ENCODE measurements at places on chromosomes 12 and 14.

DNA sequence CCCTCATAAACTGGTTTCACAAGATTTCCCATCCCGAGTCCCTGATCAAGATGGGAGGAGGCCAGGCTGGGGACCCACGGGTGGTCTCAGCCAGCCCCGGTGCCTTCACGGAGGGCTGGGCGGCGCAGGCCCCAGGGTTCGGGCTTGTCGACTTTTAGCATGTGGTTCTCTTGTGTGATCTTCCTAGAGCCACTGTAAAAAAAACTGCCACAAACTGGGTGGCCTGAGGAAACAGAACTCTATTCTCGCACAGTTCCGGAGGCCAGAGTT lies 12.6 kb downstream of the RFLNA start:
- DNase-seq: no peak

- DNase-seq: no peak
Observed at GRCh38 chr12:46367351-46368029, 5.1 kb downstream of the SLC38A2 start.

GRCh38 chr14:62071039-62071438 lies 308.8 kb downstream of the SNAPC1 start:
- DNase-seq: peak; percentile 22

DNA sequence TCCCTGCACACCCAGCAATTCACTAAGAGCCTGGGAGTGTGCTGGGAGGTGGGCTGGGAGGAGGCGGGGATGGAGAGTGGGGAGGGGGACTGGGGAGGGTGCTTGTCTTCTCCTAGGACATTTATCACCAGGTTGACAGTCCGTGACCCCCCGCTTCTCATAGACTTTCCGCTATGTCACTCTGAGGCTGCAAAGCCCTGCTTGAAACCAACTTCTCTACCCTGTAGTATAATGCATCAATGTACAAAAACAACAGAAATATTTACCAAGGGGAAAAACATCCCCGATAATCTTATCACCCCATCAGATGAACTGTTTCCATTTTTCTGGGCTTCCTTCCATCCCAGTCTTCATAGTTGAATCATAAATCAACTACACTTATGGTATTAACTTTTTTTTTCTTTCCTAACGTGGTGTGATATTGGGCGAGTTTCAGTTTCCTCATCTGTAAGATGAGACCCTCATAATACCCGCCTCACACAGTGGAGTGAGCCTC lies 28.6 kb upstream of the BATF start:
- no peak for DNase-seq

DNA sequence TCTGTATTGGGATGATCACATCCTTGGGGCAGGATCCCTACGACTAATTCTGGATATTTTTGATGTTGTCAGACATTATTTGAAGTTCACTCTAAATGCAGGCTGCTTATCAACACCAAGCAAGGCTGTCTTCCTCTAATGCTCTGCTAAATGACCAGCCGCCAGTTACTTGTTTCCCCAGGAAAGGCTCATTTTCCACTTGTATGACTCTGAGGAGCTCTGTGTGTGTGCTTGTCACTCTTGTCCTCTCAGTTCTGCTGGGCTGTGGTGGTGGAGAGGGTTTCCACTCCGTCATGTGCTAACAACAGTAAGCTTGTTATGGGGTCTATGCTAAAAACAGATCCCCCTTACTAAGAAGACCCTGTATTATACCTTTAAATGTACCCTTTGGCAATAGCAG lies 42.1 kb downstream of the ATL1 start:
- DNase-seq: no peak

DNA sequence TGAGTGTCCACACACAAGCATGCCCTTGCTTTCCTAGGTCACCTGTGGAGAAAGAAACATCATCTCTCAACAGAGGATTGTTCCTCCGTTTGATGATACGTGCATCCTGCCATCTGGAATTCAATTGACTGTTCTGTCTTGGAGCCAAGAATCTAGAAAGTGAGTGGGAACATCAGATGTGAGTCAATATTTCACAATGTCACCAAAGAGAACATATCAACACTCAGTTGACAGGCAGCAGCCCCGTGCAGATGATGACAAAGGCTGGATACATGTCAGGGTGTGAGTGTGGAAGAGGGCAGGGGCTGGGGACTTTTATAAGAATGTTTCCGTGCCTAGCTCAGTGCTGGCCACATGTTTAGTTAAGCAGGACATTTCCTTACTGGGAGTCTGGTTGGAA lies 76.1 kb downstream of the TBC1D30 start:
- peak; percentile 54 for DNase-seq

GRCh38 chr12:30829876-30830275 lies 75.1 kb upstream of the CAPRIN2 start:
- no peak for DNase-seq

DNA sequence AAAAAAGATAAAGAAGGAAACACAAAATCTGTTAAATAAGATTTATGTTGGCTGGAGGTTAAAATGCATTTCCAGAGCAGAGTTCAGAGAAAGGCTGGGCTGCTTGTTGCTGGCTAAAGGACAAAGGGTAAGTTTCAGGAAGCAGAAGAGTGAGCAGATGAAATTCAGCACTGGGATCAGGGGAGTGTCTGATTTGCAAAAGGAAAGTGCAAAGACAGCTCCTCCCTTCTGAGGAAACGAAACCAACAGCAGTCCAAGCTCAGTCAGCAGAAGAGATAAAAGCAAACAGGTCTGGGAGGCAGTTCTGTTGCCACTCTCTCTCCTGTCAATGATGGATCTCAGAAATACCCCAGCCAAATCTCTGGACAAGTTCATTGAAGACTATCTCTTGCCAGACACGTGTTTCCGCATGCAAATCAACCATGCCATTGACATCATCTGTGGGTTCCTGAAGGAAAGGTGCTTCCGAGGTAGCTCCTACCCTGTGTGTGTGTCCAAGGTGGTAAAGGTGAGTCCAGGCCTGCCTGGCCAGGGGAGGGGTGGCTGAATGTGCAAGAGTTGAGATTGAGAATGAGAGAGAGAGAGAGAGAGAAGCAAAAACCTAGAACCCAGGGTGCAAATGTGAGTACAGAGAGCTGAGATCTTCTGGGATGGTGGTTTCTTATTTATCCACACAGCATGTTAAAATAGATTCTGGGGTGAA lies at the start of gene OAS1:
Gene OAS1 (plus strand): TSS at position 251 of the 703 bp plus-strand sequence. CDS start 78 bp downstream, at position 329.
- no peak for DNase-seq

DNA sequence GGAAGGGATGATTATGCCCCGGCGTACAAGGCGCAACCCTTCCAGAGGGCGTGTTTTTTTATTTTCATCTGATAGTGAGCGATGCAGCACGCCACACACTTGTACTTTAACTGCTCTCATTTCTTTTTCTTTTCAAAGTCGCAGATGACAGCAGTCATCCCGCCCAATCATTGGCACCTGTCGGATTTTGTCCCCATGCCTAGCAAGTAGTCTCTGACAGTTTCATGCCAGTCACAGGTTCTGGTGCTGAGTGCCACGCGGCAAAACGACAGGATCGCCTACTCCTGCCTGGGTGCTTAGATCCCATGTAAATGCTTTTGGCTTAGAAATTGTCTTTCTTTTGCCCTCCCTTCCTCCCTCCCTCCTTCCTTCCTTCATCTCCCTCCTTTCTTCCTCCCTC lies 117.7 kb downstream of the GLT1D1 start:
- DNase-seq: no peak

- peak; percentile 6 for DNase-seq
Observed at GRCh38 chr14:61362072-61362750, 40.8 kb downstream of the PRKCH start.

DNA sequence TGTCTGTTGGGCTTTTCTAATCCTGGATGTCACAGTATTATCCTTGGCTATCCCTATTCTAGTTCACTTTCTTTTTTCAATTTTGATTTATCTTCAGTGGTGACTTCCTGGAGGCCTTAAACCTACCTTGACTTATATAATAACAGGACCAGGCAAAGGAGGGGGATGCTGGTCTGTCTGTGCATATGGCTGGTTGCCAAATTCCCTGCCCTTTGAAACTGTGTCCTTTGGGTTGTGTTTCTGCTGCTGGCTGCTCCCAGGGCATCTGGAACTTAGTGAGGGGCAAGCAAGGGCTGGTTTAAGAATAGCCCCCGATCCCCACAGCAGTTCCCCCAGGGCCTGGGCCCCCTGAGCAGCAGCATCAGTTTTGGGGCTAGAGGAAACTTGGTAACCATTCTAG lies 96.0 kb upstream of the MAX start:
- DNase-seq: no peak

DNA sequence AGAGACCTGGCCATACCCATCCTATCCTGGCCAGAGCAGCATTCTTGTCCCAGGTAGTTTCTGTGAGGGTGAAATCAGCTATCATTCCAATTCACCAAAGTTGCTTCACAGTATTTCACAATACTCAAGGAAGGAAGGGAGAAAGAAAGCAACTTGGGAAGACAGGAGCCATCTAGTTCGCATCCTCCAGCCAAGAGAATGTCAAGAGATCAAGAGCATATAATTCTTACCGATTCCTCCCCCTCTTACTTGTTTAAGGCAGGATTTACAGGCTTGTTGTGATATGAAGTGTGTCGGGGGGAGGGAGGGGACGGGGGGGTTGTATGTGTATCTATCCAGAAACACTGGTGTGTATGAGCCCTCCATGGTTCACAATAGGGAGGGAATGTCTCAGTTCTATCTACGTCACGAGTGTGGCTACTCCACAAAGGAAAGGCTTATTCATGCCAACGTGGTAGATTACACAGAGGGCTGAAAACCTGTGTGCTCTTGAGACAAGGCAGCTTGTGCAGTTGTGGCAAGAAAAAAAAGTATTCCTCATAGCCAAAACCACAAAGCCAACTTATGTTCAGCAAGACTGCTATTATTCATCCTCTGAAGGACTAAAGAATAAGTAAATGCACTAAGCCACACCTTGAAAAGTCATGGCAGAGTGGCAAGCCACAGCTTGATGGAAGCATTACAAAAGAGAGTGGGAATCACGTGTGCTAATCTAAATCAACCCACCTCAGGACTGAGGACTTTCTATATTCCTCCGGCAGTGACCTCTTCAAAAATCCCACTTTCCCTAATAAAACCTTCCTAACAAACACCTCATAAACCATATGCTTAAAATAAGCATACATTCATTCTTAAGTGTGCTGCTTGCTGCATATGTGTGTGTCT lies 35.0 kb downstream of the CORO1C start:
- peak; percentile 92 for DNase-seq

GRCh38 chr12:59839514-59839913 lies 243.7 kb downstream of the SLC16A7 start:
- peak; percentile 10 for DNase-seq

GRCh38 chr14:69710378-69710777 lies 56.6 kb upstream of the SRSF5 start:
- no peak for DNase-seq

- DNase-seq: no peak
Observed at GRCh38 chr12:87427770-87428169, 601.4 kb downstream of the C12orf50 start.

DNA sequence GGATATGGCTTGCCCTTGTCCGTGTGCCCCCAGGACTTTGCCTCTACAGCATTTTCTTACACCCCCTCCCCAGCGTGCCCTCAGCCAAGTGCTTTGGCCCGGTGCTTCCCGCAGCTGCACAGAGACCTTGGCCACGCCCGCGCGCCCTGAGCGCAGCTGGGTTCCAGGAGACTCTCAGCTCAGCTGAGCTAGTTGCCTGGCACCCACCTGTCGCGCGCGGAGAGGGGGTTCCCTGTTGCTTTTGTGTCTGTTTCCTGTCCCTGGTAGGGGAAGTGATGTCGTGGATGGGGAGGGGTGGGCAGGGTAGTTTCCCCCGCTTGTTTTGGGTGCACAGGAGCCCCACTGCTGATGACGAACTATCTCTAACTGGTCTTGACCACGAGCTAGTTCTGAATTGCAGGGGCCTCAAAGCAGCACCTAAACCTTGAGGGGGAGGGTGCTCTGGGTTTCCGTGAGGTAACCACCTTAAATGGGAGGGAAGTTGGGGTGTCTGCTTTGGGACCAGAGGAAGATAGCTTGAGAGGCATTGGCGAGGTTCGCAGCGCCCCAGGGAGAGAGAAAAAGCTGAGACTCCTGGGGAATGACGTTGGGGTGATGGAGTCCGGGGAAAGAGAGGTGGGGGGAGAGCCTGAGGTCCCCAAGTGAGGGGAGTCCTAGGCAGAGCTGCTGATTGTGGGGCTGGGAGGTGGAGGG lies 1.5 kb downstream of the DIO3 start:
- no peak for DNase-seq

- peak; percentile 14 for DNase-seq
Observed at GRCh38 chr12:109910969-109911348, 10.9 kb downstream of the TCHP start.

DNA sequence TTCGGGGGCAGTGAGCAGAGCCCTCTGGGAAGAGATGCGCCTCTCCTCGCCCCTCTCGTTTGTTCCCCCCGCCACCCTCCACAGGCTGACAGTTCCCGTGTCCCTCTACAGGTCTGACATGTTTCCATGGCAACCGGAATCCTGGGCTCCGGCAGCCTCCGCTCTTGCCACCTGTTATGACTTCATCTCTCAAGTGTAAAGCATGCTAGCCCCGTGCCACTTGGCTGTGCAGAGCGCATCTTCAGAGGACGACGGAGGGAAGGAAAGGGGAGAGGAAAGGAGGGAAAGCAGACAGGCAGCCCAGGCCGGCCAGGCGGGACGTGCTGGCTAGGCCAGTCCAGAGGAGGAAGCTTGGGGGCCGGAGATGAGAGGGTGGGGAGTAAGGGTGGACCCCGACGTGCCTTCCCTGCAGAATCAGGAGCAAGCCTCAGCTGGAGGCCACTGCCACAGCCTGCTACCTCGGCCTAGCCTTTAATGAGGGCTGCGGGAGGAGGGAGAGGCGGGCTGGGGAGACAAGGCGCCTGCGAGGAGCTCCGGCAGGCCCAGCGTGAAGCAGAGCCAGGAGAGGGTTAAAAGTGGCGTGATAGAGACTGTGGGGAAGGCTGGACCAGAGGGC lies 214.3 kb downstream of the DPF3 start:
- DNase-seq: no peak

DNA sequence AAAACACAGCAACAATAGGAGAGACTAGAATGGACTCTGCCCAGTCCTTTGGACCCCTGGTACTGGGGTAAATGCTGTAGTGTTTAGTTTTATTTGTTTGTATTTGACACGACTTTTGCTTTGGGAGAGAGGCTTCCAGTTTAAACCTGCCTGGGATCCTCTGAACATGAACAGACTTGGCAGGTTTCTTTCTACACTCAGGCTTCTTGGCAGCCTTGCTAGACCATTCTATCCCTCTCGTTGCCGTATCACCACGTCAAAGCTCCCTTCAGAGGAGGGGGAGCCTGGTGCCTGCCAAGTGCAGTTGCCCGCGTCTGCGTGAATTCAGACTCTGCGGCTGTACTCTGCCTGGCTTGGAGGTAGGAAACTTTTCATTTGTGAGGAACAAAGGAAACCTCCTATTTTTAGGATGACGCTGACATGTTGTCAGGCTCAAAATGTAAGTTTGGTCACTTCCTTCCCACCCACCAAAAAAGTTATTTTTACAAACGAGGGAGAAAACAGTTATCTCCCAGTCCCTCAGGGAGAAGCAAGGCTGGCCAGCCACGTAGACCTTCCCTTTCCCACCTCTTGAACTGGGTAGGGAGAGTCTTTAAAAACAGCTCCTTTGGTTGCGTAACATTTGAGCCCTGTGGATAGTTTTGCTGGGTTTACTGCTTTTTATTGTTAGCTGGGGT lies 25.9 kb downstream of the CD9 start:
- DNase-seq: no peak

- peak; percentile 80 for DNase-seq
Observed at GRCh38 chr14:65421201-65421981, 8.9 kb downstream of the FUT8 start.

- no peak for DNase-seq
Observed at GRCh38 chr12:3697311-3697870, 55.5 kb downstream of the CRACR2A start.

GRCh38 chr14:96681829-96682228 lies 115.4 kb upstream of the VRK1 start:
- DNase-seq: peak; percentile 9

GRCh38 chr14:70665448-70666360 lies 24.0 kb downstream of the TTC9 start:
- peak; percentile 73 for DNase-seq

- DNase-seq: peak; percentile 70
Observed at GRCh38 chr12:5988659-5989116, 43.6 kb upstream of the ANO2 start.

Measured in fibroblast of skin of scalp (primary cell).